ENCODE measurements at places on chromosomes 2 and 18.

DNA sequence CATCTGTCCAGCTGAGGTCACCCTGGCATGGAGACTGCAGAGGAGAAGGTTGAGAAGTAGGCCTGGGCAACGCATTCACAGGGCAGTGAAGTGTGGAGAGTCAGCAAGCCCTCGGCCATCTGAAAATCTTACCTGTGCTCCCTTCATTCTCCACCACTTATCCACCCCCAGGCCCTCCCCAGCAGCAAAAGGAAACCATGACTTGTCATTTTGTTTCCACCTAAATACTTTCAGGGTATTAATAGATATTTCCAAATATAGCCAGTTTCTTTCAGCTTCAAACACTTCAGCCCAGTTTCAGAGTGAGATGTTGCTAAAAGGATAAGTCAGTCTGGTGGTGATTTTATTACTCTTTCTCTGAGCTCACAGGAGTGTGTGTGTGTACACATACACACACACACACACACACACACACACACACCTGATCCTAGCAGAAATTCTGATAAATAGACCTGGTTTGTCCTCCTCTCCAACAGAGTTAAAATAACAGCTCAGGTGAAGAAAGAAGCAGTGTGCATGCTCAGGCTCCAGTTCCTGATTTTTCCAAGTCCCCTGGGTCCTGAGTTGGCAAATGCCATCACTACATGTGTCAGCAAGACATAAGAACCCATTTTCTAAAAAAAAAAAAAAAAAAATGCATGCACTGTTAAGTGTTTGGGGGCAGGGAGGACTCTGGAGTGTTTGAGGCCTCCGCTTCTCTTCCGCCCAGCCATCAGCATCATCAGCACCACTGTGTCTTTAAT is 82.8 kb downstream of the LOXHD1 start:
- DNase-seq, result no peak

DNA sequence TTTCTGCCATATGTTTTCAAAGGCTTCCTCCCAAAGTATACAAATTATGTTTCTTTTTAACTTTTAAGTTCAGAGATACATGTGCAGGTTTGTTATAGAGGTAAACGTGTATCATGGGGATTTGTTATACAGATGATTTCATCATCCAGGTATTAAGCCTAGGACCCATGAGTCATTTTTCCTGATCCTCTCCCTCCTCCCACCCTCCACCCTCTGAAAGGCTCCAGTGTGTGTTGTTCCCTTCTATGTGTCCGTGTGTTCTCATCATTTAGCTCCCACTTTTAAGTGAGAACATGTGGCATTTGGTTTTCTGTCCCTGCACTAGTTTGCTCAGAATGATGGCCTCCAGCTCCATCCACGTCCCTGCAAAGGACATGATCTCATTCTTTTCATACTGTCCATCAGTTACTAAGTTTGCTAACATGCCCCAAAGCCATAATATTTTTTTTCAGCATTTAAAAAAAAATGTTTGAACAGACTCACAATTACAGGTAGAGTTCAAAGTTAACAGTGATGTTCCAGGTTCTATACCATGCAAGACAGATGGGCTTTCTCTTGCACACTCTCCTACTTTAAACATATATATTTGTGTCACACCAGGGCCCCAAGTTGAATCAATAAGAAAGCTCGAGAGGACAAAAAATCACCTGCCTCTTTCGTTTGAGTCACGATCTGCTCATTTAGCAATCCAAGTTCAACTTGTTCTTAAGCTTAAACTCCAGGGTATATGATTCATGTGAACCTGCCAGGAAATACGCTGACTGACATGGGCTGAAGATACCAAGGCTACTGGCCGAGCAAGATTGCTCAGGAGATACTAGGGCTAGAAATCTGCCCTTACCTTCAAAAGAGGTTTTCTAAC is 77.6 kb downstream of the AP1S3 start:
- no peak for DNase-seq

DNA sequence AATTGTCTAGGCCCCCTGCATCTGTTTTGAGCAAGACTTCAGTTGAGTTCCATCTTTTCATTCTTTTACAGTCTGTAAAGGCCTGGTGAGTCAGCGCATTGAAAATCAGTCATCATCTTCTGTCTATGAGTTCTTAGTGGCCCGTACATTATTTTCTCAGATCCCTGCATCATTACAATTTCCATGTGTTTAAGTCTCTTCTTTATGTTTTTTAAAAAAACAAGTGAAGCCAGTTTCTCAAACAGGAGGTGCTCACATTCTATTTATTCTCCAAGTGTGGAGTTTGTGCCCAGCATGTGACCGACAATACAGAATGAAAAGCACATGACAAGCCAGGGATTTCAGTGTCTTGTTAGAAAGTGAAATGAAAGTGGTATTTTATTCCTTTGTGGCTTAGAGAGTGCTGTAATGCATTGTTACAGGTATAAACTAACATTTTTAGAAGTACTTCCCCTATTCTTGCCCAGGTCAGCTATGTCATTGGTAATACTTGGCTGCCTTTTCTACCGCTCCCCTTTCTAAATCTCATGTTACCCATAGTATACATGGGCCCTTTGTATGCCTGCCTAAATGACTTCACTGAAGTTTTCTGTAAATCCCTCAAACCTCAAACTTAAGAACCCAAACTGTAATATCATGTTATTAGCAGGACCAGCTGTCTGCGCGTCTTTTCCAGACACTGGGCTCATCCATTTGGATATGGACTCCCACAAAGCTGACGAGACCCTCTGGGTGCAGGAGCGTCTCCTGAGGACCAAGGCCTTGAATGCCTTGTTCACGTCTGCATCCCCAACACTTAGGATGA is 67.6 kb downstream of the FEZ2 start:
- no peak for DNase-seq

- no peak for DNase-seq
Measured at GRCh38 chr2:127623388-127624319, 22.3 kb upstream of the GPR17 start.

- no peak for DNase-seq
Measured at GRCh38 chr2:147405651-147406050, 439.2 kb upstream of the ACVR2A start.

DNA sequence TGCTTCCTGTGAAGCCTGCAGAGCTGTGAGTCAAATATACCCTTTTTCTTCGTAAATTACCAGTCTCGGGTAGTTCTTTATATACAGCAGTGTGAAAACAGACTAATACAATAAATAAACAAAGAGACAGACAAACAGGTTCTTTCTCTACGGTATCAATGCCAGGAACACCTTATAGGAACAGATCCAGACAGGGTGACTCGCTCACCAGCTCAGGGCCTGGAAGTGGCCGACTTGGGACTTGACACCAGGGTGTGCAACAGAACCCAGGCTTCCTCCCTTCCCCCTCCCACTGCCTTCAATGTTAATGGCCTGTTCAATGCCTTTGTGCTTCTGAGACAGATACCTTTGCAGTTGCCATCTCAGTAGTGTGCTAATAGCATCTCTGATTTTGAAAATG is 309.5 kb downstream of the ALK start:
- no peak for DNase-seq

DNA sequence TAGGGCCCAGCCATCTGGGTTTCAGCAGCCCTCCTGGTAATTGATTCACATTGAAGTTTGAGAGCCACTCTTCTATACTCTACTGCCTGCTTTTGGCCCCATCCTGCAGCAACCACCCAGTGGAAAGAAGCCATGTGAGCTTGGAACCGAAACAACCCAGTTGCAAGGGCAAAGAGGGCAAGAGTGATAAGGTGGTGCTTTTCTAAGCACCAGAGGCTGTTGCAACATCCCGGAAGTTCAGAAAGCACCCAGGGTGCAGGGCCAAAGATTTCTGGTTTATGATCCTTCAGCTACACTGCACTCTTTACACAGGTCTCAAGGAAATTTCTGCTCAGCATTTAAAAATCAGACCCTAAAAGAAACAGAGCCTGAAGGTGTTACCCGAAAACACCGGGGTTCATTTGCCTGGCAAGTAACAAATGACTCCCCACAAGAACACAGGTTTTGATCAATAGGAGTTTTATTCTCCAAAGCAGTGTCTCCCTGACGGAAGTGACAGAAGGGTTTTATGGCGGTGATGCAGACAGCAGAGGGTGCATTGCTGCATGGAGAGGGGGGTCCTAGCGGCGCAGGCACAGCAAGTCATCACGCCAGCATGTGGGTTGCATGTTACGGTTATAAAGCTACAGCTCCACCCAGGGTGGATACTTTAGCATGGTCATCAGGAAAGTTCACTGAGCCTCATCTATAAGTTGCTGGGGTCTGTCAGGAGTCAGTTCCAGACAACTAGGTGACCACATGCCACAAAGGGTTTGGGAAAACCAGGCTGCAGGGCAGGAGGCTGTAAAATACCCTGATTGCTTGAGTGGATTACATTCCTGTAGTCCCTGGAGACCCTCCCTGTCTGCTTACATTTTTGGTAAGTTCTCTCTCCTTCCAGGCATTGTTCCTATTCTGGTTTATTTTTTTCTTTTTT is 28.8 kb upstream of the TMEM37 start:
- DNase-seq, result no peak

DNA sequence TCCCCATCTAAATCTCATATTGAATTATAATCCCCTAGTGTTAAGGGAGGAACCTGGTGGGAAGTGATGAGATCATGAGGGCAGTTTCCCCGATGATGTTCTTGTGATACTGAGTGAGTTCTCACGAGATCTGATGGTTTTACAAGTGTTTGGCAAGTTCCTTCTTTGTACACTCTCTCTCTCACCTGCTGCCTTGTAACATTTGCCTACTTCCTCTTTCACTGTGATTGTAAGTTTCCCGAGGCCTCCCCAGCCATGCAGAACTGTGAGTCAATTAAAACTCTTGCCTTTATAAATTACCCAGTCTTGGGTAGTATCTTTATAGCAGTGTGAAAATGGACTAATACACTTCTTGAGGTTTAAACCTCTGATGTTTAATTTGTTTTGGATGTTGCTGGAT is 177.5 kb downstream of the CD8B2 start:
- no peak for DNase-seq

DNA sequence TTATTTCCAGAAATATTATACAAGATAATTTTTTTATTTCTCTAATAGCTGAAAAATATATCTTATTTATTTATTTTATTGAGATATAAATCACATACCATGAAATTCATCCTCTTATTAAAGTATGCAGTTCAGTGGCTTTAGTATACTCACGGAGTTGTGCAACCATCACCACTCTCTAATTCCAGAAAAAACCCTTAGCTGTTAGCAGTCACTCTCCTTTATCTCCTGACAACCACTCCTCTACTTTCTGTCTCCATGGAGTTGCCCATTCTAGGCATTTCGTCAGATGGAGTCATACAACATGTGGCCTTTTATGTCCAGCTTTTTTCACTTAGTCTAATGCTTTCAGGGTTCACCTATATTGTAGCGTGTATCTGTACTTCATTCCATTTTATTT is 66.5 kb downstream of the TCF7L1 start:
- DNase-seq, result no peak

DNA sequence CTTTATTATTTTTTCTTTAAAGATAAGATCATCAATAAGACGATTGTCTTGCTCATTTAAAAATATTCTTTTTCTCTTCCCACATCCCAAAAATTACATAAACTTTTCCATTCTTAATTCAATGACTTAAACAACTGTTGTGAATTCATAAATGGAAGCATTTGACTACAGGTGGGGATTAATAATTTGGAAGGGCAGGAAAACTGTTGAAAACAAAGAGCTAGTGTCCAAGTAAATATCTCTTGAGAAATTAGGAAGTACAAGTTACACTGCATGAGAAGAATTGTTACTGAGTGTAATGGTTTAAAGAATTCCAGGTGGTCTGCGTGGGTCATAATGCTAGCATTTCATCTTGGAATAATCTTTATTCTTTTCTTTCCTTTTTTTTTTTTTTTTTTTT is 634.8 kb upstream of the ZEB2 start:
- DNase-seq, result no peak

GRCh38 chr2:62109554-62109953 is 86.4 kb upstream of the B3GNT2 start:
- no peak for DNase-seq

DNA sequence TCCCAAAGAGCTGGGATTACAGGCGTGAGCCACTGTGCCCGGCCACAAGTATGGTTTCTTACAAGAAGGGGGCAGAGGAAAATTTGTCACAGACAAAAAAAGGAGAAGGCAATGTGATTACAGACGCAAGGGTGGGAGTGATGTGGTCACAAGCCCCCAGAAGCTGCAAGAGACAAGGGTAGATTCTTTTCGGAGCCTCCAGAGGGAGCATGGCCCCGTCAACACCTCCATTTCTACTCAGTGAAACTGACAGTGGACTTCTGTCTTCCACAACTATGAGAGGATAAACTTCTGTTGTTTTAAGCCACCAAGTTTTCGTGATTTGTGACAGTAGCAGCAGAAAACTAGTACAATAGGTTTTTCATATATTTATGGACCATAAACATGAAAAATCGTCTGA is 2.1 kb upstream of the TCF7L1 start:
- DNase-seq, result no peak

- DNase-seq, result no peak
Measured at GRCh38 chr2:142041105-142041504, 89.7 kb downstream of the LRP1B start.

GRCh38 chr2:133886735-133887675 is 318.7 kb upstream of the NCKAP5 start:
- DNase-seq, result peak; percentile 11

DNA sequence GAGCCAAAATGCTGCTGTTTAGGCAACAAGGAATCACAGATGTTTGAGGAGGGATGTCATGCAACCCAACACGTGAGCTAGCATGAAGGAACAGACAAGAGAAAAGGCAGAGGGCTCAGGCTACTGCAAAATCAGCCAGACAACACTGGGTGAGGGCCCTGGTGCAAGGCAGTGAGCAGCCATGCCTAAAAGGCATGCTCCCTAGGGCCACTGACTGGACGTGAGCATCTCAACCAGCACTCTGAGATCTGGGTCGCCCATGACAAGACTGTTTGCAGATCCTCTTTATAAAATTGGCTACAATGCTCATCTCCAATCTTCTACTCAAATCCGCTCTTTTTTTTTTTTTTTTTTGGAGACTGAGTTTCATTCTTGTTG is 49.1 kb downstream of the KIAA2012 start:
- no peak for DNase-seq

- DNase-seq, result no peak
Measured at GRCh38 chr2:106990297-106990696, 104.3 kb upstream of the ST6GAL2 start.

GRCh38 chr18:32469691-32470459 is 807 bp downstream of the GAREM1 start:
- no peak for DNase-seq

DNA sequence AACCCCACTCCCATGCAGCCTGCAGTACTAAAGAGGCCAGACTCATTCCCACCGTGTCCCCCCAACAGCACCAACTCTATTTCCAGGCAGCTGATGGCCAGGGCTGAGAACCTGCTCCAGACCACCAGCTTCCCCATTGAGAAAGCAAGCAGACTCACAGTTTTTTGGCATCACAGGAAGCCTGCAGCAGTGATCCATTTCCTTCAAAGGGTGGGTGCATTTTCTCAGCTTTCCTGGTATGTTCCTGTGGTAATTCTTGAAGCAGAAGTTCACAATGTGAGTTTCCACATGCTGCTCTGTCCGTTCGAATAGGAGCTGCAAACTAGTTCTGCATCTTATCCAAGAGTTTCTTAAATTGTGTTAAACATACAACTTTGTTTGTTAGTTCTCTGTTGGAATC is 1249.6 kb upstream of the FAM98A start:
- no peak for DNase-seq

- DNase-seq, result no peak
Measured at GRCh38 chr18:36187193-36187825, at the start of gene MOCOS. TSS of gene MOCOS (plus strand) at chr18:36187497. CDS start at chr18:36187540, 43 bp downstream.

- DNase-seq, result no peak
Measured at GRCh38 chr2:101362777-101363176, 24.5 kb downstream of the CREG2 start.

GRCh38 chr2:218010140-218010983 is 7.6 kb upstream of the TNS1 start:
- DNase-seq, result no peak
